ENCODE measurements at places on chromosomes 3 and 15.

GRCh38 chr3:184632551-184633236, 71.1 kb downstream of the EPHB3 start:
- no peak for DNase-seq

DNA sequence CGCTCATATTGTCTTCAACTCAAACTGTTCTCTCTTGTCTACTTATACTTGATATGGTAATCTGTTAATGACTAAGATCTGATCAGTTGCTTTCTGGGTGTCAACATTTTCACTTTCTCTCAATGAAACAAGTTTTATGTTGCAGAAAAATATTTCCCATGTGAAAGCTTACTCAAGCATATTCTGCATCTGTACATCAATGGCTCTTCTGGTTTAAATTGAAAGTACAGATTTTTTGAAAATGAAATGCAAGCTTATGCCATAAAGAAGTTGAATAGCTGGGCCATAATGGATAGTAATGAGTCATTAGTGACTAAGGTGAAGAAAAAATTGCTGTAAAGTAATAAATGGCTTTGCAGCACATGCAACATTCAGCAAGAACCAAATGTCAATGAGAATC, 140.7 kb downstream of the BCHE start:
- no peak for DNase-seq

- no peak for DNase-seq
Observed at GRCh38 chr3:127701280-127701911, 28.6 kb downstream of the ABTB1 start.

DNA sequence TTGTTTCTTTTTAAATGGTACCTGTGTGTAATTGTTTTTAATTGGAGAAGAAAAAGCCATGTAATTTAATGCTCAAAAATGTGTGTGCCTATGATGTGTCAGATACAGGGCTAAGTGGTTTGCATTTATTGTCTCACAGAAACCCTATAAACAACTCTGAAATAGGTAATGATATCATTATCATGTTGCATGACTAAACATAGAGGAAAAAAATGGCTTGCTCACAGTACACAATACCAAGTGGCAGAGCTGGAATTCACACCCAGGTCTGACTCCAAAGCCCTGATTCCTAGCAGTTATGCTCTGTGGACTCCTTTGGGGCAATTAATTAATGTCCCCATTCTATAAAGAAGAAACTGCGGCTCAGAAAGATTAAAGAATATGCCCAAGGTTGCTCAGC, 237.4 kb upstream of the TRIM42 start:
- DNase-seq: no peak

GRCh38 chr15:45641999-45642932, 7.4 kb downstream of the SQOR start:
- DNase-seq: no peak

Measured in CD4-positive, alpha-beta T cell treated with Interleukin-21 for 1 hour (primary cell).